Mesenchymal stem cell (in vitro differentiated cells and primary cell): ENCODE measurements at places on chromosomes 1 and 21.

GRCh38 chr1:183607322-183607980, 17.2 kb upstream of the NCF2 start:
- DNase-seq: no peak

DNA sequence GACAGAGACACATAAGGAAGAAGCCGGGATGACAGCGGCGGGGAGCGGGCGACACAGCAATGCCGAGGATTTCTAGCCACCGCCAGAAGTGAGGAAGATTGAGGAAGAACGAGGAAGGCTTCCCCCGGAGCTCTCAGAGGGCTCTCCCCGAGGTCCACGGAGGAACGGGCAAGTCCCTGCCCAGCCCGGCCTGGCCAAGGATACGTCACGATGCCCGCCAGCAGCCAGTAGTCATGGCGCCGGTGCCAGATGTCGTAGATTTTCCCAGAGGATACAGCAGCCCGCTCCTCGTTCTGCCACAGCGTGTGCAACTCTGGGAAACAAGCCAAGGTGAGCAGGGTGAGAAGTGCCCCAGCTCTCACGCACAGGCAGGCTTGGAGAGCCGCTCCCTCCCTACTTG, 65.9 kb downstream of the KCNAB2 start:
- no peak for DNase-seq

DNA sequence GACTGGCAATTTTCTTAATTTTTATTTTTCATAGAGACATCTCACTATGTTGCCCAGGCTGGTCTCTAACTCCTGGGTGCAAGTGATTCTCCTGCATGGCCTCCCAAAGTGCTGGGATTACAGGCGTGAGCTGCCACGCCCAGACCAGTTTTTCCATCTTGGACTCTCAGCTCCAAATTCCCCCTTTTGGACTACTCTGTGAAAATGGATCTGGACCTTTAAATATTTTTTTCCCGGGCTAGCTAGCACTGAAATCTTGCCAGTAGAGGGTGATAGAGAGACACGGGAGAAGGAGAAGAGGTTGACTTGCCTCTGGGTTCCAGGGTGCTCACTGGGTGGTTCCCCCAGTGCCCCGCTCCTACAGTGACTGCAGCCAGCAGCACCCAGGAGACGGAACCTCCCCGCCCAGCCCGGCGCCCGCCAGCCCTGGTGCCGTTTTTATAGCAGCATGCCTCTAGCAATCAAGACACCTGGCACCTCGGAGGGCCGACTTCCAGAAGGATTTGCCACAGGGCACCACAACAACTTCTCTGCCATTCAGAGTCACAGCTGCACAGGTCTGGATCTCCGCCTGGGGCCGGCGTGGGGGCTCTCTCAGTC, 34.7 kb upstream of the SCCPDH start:
- peak; percentile 74 for DNase-seq

DNA sequence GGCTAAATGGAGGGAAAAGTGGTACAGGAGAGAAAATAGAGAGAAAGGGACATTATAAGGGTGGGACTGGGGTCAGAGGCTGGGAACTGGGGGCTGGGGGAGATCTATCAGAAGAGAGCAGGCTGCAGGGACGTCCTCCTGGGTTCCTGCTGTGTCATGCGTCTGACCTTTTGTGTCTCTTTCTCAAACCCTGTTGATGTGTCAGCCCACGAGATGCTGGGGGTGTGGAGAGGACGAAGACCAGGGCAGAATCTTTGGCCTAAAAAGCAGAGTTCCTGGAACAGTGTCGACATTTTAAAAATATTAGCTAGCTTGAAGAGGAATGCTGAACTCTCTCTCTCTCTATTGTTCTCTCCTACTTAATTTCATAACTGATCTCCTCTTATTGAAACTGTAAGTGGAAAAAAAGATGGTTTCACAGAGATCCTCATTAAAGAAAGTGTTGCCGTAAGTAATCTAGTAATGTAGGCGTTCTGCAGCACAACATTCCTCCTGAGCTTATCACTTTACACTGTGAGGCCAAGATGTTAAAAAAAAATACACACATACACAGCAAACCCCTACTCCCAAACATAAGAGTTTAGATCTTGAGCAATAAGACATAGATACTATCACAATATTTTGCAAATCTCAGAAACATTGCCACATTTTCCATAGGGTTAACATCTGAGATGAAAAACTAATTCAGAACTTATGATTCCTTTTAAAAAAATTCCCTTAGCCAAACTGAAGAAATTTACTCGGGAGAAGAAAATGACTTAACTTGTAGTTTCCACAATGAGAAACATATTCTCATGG, 52.6 kb downstream of the RUNX1 start:
- DNase-seq: peak; percentile 43

DNA sequence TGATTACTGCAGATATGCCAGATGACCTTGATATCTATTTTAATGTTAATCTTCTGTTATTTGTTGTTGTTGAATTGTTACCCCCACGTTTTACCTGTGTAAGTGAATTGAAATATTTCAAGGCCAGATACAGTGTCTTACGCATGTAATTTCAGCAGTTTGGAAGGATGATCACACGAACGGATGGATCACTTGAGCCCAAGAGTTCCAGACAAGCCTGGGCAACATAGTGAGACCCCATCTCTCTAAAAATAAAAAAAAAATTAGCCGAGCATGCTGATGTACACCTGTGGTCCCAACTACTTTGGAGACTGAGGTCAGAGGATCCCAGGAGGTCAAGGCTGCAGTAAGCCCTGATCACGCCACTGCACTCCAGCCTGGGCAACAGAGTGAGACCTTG, 32.2 kb downstream of the SDCCAG8 start:
- no peak for DNase-seq

DNA sequence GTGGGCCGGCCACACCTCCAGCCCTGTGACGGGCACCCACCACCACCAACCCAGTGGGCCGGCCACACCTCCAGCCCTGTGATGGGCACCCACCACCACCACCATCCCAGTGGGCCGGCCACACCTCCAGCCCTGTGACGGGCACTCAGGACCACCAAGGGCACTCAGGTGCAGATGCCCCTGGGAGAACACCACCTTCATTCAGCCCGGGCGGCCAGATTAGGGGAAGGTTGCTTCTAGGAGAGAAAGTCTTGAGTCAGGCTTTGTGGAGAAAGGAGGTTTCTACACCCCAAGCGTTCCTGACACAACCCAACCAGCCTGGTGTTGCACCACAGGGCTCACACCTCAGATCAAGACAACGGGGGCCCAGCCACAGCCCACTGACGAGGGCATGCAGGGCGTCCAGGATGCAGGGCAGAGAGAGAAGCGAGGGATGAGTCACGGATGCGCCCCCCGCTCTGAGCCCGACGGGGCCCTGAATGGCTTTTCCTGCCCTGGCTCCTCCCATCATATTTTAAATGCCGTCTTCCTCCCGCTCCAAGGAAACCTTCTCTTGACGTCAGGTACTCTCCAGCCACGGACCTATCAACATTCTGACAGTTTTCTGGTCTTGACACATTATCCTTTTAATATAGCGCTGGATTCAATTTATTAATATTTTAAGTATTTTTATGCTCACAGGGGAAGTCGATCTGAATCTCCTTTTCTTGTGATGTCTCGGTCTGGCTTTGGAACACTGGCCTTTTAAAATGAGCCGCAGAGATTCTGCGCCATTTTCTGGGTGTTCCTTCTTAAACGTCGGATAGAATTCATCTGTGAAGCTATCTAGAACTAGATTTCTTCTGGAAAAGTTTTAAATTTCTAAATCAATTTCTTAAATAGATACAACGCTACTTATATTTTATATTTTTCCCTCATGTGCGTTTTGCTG, 631 bp upstream of the SPATC1L start:
- DNase-seq: peak; percentile 94

- peak; percentile 77 for DNase-seq
These were observed 322.4 kb downstream of the SETD4 start for GRCh38 chr21:35737899-35738346.
